Occipital lobe (tissue), 3 donors: ENCODE measurements at places on chromosomes 1 and 21. TPM values are rescaled to one million over a fixed set of nuclear protein-coding genes. Genes with fewer than 3 reads are reported as not detected.
A peak's percentile ranks its signal among the peaks of the same experiment; 100 is the strongest.

S100B gene
- total RNA-seq = 6.9 TPM

CHIT1 gene
- total RNA-seq = not detected

LGR6 gene
- total RNA-seq = 0.62 TPM

GRCh38 chr1:207429963-207430362 lies 24.2 kb upstream of the CR2 start:
- no peak for DNase-seq

DNA sequence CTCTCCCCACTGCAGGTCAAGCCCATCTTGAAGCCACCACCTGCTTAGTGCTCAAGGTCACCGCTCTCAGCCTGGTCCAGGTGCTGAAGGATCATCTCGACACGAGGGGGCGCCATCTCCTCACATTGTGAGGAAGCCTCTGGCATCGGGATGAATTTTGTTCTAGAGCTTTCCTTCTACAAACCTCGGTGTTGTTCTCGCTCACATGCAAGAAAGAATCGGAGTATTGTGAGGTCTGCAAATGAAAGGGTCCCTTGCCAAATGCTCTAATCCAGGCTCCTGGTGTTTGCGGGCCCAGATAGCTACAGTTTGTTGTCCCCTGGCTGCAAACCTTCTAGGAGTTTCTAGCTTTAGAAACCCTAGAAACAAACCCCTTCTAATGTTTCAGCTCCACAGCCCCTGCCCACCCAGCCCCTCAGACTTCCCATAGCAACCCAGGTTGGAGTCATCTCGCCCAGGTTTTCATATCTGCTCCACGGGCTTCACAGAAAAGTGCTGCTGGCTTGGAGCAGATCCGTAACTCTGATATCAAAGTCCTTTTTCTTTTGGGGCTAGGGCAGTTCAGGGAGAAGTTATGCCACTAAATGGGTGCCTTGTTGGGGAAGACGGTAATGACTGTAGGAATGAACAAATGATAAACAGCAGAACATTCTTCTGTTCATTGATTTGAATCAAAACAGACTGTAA lies 8.6 kb upstream of the ATP5PO start:
- peak; percentile 71 for DNase-seq

DNA sequence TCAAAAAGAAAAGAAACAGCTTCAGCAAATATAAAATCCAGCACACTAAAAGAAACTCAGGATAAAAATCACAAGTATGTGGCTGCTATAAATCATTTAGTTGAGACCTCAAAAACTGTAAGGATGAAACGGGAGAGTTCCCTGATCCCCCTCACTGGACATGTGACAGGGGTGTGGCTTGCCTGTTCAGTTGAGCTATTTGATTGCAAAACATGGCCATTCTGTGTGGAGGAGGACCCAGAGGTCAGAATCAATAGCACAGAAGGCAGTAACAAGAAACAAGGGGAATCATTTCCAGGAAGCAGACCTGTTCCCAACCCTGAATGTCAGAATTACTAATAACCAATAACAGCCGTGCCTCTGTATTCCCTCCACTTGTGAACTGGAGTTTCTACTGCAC lies 27.9 kb downstream of the RBM11 start:
- no peak for DNase-seq

- DNase-seq = peak; percentile 59
Measured at GRCh38 chr1:198935306-198935921, 296.6 kb downstream of the PTPRC start.

DNA sequence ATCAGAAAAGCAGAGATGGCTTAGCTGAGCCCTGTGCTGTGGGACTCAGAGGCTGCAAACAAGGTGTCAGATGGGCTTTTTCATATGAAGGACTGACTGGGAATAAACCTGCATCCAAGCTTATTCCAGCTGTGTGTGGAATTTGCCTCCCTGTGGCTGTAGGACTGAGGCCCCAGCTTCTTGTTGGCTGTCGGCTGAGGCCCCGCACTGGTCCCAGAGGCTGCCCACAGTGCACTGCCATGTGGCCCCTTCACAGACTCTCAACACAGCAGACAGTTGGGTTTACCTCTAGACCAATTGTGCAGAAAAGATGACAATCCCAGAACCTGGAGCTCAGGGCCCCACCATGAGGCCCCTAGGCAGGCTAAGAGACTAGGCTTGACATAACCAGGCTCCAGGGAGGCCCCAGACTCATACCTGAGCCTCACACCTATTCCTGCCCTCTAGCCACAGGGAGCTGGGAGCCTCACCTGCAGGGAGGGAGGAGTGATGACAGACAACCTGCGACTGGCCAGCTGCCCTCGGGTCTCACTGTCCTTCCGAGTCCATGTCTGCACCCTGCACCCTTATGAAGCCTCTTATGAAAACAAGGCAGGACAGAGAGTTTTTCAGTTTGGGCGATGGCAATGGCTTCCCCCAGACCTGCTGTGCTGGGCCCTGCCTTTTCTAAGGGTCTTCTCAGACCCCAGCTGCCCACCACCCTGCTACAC lies 615.5 kb downstream of the NPHP4 start:
- no peak for DNase-seq
